ENCODE measurements at places on chromosomes 11 and 22. TPM values are rescaled to one million over a fixed set of nuclear protein-coding genes. Genes with fewer than 3 reads are reported as not detected.

FIBIN gene
- 0.66 TPM for total RNA-seq

DNA sequence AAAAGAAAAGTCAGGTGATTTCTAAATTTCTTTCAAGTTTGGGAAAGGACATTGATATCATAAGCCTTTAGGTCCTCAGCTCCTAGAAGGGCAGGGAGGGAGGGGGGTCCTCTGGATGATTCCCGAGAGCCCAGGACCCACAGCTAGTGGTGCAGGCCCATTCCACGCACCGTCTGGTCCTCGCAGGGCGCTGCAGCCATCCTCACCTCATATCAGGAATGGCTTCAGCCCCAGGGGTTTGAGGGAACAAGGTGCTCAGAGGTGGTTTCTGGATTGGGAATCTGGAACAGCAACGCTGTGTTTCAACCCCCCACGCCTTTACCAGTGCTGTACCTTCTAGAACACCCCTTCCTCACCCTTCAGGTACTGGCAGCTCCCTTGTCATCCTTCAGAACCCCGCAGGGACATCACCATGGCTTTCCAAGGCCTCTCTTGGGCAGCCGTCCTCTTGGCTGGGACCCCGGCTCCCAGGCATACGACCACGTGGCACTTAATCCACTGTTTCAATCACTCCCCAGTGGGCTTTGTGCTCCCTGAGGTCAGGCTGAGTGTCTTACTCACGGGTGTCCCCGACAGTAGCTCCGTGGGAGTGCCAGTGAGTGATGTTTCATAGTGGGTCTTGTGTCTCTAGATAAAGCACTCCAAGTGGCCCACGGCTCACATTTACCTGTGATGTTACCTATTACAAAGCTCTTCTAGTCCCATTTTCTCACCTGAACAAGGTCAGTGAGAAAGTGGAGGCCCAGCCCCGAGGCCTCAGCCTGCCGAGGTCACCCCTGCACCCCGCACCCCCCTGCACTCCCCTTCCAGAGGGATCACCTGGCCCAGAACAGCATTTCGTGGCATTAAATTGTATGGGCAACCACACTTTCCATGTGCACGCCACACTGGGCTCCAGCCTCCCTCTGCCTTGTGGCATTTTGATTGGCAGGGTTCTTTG lies 93.9 kb downstream of the MORC2 start:
- DNase-seq, result no peak
- H3K4me3 ChIP-seq, result no peak overlapping the region
- no peak overlapping the region for H3K27ac ChIP-seq
- H3K4me1 ChIP-seq, result no peaks in the 10 kb centered on the region
- no peaks in the 10 kb centered on the region for H3K27me3 ChIP-seq

PATL1 gene
- 19.6 TPM for total RNA-seq

WNT7B gene
- total RNA-seq, result 0.10 TPM

CHORDC1 gene
- total RNA-seq, result 109 TPM

Measured in GM23338 (cell line).